ENCODE measurements at places on chromosomes 2 and 18. TPM values are rescaled to one million over a fixed set of nuclear protein-coding genes. Genes with fewer than 3 reads are reported as not detected.

The IL18RAP gene
- total RNA-seq = 3.7 TPM

- no peak for ATAC-seq
Observed at GRCh38 chr2:50449306-50449705, 582.6 kb downstream of the NRXN1 start.

DNA sequence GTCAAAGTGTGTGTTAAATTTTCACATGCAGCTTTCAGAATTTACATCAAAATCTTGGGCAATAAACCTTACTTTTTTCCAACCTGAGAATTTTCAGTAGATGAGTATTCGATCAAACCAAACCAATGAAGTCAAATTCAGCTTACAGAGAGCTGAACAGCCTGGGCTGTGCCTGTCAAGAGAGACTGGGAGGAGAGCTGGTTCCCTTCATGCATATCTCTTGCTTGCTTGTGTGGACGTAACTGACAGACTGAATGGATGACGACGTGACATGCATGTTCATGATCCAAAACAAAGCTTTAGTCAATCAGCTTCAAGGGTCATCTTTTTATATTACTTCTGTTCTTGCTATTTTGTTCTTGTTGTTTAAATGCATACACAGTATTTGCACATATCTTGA, 145.2 kb downstream of the GALNT3 start:
- ATAC-seq = no peak

DNA sequence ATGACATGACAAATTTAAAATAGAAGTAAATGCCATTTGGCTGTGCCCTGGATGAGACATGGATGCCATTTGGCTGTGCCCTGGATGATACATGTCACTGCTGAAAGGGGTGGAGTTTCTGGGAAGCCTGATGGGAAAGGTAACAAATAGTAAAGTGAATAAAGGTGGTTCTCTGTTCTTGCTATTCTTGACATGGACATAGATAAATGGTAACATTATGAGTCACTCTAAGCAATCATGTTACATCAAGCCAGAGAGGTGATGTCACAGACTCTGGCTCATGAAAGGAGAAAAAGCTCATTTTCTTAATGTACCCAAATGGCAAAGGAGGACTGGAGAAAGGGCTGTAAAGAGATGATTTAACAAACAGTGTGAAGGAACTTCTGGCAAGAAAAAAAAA, 86.4 kb downstream of the EML6 start:
- ATAC-seq = peak; percentile 21

GRCh38 chr2:59461127-59461526, 1092.3 kb downstream of the BCL11A start:
- no peak for ATAC-seq

DNA sequence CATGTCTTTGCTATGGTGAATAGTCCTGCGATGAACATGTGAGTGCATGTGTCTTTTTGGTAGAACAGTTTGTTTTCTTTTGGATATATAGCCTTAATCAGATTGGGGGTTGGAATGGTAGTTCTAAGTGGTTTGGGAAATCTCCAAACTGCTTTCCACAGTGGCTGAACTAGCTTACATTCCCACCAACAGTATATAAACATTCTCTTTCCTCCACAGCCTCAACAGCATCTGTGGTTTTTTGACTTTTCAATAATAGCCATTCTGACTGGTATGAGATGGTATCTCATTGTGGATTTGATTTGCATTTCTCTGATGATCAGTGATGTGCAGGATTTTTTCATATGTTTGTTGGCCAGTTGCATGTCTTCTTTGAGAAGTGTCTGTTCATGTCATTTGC, 112.2 kb upstream of the SESTD1 start:
- no peak for ATAC-seq

DNA sequence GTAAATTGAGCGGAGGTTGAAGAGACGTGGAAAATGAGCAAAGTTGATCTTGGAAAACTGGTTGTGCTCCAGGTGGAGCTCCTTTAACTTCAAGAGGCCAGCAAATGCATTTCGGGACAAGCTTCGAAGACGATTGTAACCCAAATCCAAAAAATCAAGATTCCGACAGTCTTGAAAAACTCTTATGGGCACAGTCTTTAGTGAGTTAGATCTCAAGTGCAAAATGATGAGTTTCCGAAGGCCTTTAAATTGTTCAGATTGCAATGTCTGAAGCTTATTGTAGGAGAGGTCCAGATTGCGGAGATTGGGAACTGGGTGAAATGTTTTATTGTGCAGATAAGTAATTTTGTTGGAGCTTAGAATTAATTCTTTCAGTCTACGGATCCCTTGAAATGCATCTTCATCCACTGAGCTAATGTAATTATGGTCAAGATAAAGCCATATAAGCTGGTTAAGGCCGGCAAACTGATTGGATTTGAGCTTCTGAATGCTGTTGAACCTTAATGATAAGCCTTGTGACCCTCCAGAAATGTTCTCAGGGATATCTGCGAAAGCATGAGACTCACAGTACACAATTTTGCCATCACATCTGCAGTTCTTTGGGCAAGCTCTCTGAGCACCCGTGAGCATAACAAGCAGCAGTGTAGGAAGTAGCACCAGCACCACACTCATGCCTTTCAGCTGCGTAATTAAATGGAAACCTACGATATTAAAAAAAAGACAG, 2.9 kb downstream of the LRRTM4 start:
- ATAC-seq = no peak

DNA sequence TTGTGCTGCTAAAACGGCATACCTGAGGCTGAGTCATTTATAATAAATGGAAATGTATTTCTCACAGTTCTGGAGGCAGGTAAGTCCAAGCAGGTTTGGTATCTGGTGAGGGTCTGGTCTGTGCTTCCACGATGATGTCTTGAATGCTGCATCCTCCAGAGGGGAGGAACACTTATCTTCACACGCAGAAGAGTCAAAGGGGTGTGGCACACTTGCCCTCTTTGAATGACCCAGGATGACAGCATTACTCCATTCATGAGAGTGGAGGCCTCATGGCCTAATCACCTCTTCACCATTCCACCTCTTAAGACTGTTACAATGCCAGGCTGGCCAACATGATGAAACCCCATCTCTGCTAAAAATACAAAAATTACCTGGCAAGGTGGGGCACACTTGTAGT, 61.0 kb downstream of the NCAPH start:
- no peak for ATAC-seq

DNA sequence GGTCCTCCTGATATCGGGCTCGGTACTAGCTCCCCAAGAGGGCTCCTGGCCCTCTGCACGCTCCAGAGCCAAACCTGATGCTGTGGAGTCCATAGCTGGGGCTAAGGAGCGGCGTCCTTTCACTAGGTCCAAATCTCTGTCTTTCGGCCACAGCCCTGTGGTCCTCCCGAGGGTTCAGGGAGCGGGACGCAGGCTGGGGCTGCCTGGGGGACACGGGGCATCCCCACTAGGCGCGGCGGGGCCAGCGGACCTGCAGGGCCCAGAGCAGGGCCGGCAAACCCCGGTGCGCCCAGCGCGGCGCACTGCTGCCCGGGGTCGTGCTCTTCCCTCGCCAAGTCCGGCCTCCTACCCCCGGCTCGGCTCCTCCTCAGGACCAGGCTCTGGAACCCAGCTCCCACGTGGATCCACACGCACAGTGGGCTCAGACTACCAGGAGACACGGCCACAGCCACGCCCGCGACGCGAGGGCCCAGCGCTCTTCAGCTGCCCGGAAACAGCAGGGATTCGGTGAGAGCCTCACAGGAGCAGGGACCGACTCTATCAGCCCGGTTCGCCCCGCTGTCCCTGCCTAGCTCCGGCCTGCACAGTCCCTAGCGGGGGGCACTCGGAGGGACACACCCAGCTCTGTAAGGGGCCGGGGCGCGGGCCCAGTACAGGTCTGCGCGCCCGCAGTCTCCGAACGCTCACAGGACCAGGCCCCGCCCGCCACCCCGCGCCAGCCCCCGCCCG, 593 bp downstream of the ZNF514 start:
- ATAC-seq = peak; percentile 68

GRCh38 chr18:25704494-25704893, 352.5 kb upstream of the ZNF521 start:
- no peak for ATAC-seq

DNA sequence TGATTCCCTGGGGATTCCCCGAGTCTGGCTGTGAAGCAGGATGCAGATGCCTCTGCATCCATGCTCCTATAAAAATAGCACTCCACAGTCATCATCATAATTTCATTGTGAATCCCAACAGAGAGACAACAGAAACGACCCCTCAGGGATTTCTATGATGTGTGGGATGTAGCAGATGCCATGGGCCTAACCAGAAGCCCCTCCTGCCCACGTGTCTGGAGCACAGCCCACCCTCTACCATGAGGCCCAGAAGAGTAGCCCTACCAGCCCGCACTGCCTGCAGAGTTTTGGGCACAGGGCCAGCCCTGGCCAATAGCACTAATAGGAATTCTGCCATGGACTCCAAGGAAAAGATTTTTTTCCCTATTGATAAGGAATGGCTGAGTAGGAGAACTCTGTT, 66.6 kb downstream of the GYPC start:
- ATAC-seq = no peak
